Caki2 (cell line): ENCODE measurements at places on chromosomes 11 and 22. TPM values are rescaled to one million over a fixed set of nuclear protein-coding genes. Genes with fewer than 3 reads are reported as not detected.

MACROD1 gene
- total RNA-seq, result 38.9 and 42.9 TPM in 2 replicates

MEI1 gene
- 0.87 and 2.6 TPM in 2 replicates for total RNA-seq

HMOX1 gene
- 118 and 167 TPM in 2 replicates for total RNA-seq

LSP1 gene
- not detected in 2 replicates for total RNA-seq

CCDC188 gene
- not detected in 2 replicates for total RNA-seq

OR52E4 gene
- not detected in 2 replicates for total RNA-seq

GTSE1 gene
- 27.6 and 29.8 TPM in 2 replicates for total RNA-seq

GAB4 gene
- not detected in 2 replicates for total RNA-seq

NOX4 gene
- total RNA-seq, result not detected in 2 replicates

C11orf65 gene
- 0.44 TPM in 1 of 2 replicates, not detected in the other for total RNA-seq

OR8H3 gene
- total RNA-seq, result not detected in 2 replicates

USH1C gene
- total RNA-seq, result 0.32 and 2.1 TPM in 2 replicates

ESAM gene
- 0.96 and 2.5 TPM in 2 replicates for total RNA-seq

CHST1 gene
- 1.5 TPM in 1 of 2 replicates, not detected in the other for total RNA-seq

MYOD1 gene
- not detected in 2 replicates for total RNA-seq

PDE2A gene
- total RNA-seq, result 1.5 TPM in 1 of 2 replicates, not detected in the other

CDKN1C gene
- 12.8 and 15.8 TPM in 2 replicates for total RNA-seq

AIFM3 gene
- 9.6 and 10.9 TPM in 2 replicates for total RNA-seq

AIP gene
- total RNA-seq, result 91.4 and 117 TPM in 2 replicates

OR6T1 gene
- not detected in 2 replicates for total RNA-seq

HORMAD2 gene
- not detected in 2 replicates for total RNA-seq

MAJIN gene
- 0.38 TPM in 1 of 2 replicates, not detected in the other for total RNA-seq

C22orf39 gene
- total RNA-seq, result 39.9 and 44.0 TPM in 2 replicates

ZC3H12C gene
- 2.1 and 3.1 TPM in 2 replicates for total RNA-seq

B4GALNT4 gene
- 23.9 and 61.5 TPM in 2 replicates for total RNA-seq

SYT9 gene
- not detected in 2 replicates for total RNA-seq

OR2AG1 gene
- not detected in 2 replicates for total RNA-seq

DLG2 gene
- 0.06 and 0.20 TPM in 2 replicates for total RNA-seq

WBP2NL gene
- 3.2 and 35.9 TPM in 2 replicates for total RNA-seq

PATE4 gene
- not detected in 2 replicates for total RNA-seq

TNNI2 gene
- not detected in 2 replicates for total RNA-seq

C22orf31 gene
- total RNA-seq, result not detected in 2 replicates

RIC3 gene
- total RNA-seq, result not detected in 2 replicates

CRYBB3 gene
- not detected in 2 replicates for total RNA-seq

DNAJB7 gene
- not detected in 2 replicates for total RNA-seq

MRPL17 gene
- total RNA-seq, result 118 and 460 TPM in 2 replicates

MS4A15 gene
- not detected in 2 replicates for total RNA-seq

VSTM5 gene
- not detected in 2 replicates for total RNA-seq

CBX6 gene
- 59.5 and 63.9 TPM in 2 replicates for total RNA-seq

SLC5A1 gene
- total RNA-seq, result not detected in 2 replicates

ALDH3B2 gene
- total RNA-seq, result not detected in 2 replicates

SOX10 gene
- not detected in 2 replicates for total RNA-seq

SMTNL1 gene
- not detected in 2 replicates for total RNA-seq

PDHX gene
- total RNA-seq, result 17.1 and 18.8 TPM in 2 replicates

ANO1 gene
- not detected in 2 replicates for total RNA-seq

TLCD5 gene
- 6.9 and 10.3 TPM in 2 replicates for total RNA-seq

SNRPD3 gene
- total RNA-seq, result 158 and 182 TPM in 2 replicates

KRTAP5-8 gene
- not detected in 2 replicates for total RNA-seq

LIF gene
- 35.7 and 35.8 TPM in 2 replicates for total RNA-seq

USP2 gene
- total RNA-seq, result 3.7 TPM in 1 of 2 replicates, not detected in the other

OR56A1 gene
- not detected in 2 replicates for total RNA-seq

IGLL5 gene
- not detected in 2 replicates for total RNA-seq

GLB1L3 gene
- not detected in 2 replicates for total RNA-seq

RIN1 gene
- total RNA-seq, result 24.5 and 28.4 TPM in 2 replicates

INS gene
- not detected in 2 replicates for total RNA-seq
